SK-N-SH treated with all-trans-retinoic acid at 6 μM for 48 hours (cell line): ENCODE measurements at places on chromosomes 4 and X.

DNA sequence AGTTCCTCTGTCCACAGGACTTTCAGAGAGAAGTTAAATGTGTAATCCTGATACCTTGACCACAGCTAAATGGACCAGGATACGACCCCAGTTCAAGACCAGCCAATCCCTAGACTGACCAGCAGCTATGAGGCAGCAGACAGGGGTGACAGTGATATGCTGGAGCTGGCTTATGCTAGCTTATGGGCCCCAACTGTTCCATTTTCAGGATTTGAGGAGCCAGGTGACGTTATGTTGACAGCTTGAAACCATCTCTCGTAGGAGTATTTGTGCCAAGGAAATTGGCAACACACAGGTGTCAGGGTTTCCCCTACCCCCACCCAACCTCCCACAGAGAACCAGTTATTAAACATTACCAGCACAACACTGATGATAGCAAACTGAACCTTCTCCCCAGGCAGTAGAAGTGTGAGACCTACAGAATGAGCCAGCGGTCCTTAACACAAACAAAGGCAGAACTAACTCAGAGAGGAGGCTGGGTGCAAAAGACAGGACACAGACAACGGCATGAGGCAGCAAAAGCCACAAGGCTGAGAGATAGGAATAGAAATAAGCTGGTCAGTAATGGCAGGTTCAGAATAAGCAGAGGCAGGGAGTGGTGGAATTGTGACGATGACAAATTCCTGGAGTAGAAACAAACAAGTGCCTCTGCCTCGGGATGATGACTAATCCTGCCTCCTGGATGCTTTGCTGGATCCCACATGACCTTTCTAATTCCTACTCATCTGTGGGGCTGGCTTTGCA lies 85.6 kb upstream of the CPEB2 start:
- no peak for ATAC-seq

DNA sequence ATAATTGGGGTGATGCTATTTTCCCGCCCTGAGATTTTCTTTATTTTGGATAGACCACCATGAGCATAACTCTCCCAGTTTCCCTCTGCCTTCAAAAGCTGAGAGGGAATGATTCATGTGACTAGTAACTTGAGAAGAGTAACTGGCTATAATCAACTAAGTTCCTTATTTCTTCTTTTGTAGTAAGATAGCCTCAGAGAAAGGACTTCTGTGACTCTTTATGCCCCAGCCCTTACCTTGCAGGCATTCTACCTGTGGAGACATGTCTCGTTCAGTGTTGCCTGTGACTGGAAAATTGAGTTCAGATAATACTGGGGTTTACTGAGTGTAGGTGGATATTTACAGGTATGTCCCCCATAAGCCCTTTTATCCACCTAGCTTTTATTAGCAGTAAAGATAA lies 715.4 kb upstream of the HS3ST1 start:
- ATAC-seq, result no peak

GRCh38 chr4:890036-890695 lies 42.0 kb downstream of the GAK start:
- ATAC-seq, result no peak

GRCh38 chrX:10246297-10246696 lies 89.5 kb downstream of the CLCN4 start:
- ATAC-seq, result no peak

DNA sequence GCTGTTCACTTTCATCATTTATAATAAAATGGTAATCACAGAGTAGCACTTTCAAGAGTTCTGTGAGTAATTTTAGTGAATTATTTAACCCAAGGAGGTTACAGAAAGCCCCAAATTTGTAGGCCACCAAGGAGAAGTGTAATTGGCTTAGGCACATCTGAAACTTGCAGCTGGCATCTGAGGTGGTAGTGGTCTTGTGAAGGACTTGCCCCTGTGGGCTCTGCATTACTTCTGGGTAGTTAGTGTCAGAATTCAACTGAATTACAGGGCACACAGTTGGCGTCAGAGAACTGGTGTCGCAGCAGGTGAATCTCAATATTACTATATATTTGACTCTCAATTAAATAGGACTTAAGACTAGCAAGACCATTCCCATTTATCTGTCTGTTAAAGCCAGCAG lies 36.9 kb downstream of the GPR174 start:
- no peak for ATAC-seq

GRCh38 chrX:51917604-51918003 lies 24.2 kb downstream of the MAGED1 start:
- ATAC-seq, result no peak

DNA sequence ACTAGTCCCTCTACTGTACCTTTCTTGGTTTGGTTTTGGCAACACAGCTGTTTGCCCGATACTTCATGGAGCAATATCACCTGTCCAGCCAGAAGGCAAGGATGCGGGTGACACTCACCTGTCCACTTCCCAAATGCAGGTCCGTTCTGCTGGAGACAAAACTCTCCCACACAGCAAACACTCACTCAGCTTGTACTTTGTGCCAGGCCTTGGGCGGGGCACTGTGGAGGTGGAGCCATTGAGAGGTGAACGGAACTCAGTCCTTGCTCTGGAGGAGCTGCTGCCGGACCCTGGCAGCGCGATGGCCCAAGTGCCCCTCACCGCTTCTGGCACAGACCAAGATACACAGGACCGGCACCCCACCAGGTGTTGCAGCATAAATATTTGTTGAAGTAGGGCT lies 15.3 kb upstream of the HMGB3 start:
- ATAC-seq, result no peak

- no peak for ATAC-seq
These were observed 288.5 kb downstream of the USP46 start for GRCh38 chr4:52370576-52370975.

- no peak for ATAC-seq
These were observed 571.2 kb upstream of the ACTRT1 start for GRCh38 chrX:128623361-128623760.

DNA sequence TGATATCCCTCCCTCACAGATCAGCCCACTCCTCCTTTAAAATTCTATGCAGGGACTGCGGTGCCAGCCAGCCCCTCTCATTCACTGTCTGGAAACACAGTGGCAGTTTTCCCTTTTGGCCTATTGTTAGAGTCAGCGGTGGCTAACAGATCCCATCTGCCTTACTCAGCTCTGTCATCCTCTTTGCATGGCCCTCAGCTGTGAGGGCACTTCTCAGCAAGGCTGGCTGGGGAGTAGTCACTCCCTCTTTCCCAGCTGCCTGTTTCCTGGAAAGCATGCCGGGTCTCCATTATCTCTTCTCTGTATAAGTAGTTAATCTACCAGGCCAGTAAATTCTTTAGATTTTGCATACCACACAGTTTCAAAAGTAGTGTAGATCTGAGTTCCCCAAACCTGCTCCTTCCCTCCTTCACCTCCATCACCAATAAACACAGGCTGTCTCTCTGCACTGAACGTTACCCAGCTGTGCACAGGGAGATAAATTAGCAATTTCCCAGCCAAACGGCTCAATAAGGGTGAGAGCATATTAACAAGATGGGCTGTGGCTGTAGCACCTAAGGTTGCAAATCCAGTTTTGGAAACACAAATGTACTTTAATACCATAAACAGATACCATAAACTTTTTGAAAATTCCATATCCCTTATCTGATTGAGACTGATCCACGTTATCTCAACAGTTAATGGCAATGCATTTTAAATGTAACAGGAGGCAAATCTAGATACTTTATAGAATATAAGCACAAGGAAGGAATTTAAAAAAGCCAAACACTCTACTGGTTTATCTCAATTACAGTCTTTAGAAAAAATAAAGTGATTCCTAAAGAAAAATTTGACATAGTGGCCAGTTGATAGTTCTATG lies 229.3 kb downstream of the ANKRD50 start:
- ATAC-seq, result peak; percentile 81

DNA sequence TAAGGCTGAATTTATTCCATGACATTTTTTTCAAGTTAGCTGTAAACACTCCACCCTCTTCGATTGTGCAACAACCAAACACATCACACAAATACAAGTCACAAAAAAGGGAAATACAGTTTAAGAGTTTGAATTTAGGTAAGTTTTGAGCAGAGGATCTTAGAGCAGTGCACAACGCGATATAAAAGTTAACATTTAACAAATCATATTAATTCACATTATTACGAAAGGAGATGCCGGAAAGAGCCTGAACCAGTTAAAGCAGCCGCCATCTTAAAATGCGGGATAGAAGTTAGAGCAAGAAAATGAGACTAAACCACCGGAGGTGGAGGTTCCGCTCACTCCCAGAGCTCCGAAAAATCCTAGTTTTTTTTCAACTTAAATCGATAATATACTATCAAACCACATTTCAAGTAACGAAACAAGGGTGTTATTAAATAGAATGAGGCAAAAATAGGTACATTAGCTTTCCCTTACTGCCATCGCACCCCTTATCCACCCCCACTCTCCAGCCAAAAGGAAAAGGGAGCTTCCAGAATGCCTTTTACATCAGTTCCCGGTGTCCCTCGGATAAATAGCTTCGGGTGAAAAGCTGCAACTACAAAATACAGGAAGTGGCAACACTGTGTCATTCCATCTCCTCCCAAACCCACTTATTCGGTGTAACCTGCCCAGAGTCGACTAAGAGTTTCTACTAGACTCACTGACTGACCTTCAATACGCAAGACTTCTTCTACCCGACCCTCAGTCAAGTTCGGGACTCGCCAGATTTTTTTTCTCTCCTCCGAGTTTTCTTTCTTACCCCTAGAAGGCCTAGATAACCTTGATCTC lies 1.9 kb downstream of the UBE2D3 start:
- 0 out of 3 replicates have a peak, but pooled peaks have one; percentile 0 for ATAC-seq

- no peak for ATAC-seq
These were observed 47.5 kb downstream of the RAPGEF2 start for GRCh38 chr4:159150396-159150795.

DNA sequence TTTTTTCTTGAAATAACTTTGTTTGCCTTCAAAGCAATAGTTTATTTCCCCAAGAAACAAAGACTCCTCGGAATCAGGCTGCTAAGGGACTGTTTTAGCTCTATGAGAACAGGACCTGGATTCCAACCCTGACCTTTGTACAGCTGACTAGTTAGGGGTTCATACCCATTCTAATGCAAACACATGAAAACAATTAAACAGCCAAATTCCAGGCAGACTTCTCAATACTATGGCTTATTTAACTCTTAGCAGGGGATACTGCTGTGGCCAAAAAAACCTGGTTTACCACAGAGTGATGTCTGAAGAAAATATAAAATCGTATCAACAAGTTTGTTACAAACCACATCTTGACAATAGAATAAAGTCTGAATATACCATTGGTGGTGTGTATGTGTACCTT lies 129.6 kb upstream of the INTU start:
- ATAC-seq, result no peak

GRCh38 chr4:68082758-68083157 lies 46.9 kb downstream of the TMPRSS11F start:
- ATAC-seq, result no peak

DNA sequence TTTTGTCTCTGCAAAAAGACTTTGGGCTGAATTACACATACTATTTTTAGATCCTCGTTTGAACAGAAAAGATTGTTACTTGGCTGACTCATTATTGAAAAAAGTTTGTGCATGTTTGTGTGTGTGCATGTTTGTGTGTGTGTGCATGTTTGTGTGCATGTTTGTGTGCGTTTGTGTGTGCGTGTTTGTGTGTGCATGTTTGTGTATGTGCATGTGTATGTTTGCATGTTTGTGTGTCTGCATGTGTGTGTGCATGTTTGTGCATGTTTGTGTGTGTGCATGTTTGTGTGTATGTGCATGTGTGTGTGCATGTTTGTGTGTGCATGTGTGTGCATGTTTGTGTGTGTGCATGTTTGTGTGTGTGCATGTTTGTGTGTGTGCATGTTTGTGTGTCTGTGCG lies 201.1 kb upstream of the FAT1 start:
- no peak for ATAC-seq

GRCh38 chrX:16778545-16778944 lies 7.7 kb upstream of the TXLNG start:
- ATAC-seq, result no peak; the same call in 2 of the 3 replicates

DNA sequence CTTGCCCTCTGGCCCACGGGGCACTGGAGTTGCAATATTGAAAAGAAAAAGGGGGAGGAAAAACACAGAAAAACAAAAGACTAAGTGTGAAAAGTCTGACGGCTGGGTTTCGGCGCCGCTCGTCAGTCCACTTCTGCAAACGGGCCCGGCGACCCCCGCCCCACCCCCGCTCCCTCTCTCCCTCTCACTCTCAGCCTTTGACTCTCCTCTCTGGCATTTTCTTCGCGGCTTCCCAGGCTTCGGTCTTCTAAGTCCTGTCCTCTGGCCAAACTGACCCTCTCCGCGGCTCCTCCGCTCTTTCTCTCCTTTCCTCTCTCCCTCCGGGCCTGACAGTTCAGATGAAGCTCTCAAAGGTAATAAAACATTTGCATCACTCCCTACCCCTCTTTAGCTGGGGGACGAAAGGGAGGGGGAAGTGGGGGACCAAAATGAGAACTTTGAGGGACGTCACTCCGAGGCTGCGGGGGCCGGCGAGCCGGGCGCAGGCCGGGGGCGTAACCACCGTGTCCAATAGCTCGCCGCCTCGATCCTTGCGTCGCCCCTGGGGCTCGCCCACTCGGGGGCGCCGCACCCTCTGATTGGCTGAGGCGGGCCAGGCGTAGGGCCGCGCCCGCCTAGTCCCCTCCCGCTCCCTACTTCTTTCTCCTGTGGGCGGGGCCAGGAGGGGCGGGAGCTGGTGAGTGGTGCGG lies at the start of gene NKX6-1:
Gene NKX6-1 (minus strand): TSS at position 358 of the 689 bp plus-strand sequence. CDS start 1,064 bp downstream, outside the sequence.
- ATAC-seq, result peak; percentile 81

- peak; percentile 0; the same call in 1 of the 3 replicates for ATAC-seq
These were observed 963 bp upstream of the USO1 start for GRCh38 chr4:75723163-75724065.

DNA sequence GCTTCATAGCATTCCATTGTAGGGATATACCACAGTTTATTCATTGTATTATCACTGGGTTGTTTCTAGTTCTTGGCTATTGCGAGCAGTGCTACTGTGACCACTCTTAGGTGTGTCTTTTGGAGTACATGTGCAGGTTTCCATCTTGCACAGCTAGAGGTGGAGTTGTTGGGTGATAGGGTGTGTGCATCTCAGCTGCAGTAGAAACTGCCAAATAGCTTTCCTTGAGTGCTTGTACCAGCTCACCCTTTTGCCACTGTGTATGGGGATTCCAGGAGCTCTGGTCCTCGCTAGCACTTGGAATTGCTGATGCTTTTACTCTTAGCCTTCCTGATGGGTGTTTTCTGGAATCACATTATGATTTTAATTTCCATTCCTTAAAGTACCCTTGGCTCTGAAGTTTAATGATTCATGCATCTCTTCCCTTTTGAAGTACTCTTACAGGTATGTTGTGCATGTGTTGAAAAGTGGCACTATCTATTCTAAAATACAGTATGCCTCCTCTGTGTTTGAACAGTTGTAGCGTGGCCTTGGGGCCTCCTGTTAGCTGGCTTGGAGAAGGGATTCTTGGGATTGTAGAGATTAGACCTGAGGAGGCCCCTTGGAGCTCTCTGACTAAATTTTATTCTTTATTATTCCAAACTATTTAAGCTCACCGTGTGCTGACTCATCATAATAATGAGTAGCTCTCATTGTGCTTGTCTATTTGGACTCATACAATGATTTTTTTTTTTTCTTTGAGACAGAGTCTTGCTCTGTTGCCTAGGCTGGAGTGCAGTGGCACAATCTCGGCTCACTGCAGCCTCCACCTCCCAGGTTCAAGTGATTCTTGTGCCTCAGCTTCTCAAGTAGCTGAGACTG lies 38.4 kb downstream of the HTT start:
- ATAC-seq, result no peak; the same call in 1 of the 3 replicates

- no peak for ATAC-seq
These were observed 5.7 kb downstream of the CSN1S1 start for GRCh38 chr4:69936566-69936965.
